ENCODE measurements at places on chromosomes 3 and 15.
A peak's percentile ranks its signal among the peaks of the same experiment; 100 is the strongest.

GRCh38 chr3:11287404-11287803 is 15.2 kb downstream of the ATG7 start:
- DNase-seq, result no peak

- DNase-seq, result peak; percentile 74
Observed at GRCh38 chr15:44427756-44428724, 611 bp downstream of the CTDSPL2 start.

DNA sequence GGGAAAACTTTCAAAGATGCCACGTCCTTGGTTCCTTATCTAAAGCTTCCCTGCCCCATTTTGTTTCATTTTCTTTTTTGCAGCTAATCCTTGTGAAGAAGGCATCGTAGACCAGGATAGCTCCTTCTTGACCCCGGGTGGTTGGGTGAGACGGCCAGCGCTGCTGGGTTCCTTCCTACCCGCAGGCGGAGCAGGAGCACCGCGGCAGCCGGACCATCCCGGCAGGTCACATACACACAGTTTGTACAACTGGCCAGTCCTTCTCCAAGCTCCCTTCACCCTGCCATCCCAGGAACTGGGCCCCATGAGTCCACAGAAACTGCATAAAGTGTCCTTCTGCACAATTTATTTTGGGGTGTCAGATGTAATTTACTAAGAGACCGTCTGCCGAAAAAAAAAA is 83.9 kb downstream of the MEGF11 start:
- no peak for DNase-seq

DNA sequence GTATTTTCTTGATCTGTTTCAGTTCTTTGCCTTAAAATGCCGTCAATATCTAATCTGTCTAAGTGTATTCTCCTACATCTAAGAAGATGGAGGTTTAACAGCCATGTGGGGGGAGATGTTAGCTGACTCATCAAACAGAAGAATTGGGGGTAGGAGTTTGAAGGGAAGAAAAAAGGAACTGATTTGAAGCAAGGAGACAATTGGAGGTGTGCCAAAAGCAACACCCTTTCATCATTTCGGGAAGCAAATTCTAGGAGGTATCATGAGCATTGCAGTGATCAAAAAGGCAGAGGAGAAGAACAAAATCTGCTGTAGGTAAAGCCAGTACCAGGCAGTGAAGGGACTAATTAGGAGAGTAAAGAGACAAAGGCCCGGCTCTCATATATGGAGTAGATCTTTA is 337.3 kb upstream of the TBC1D5 start:
- DNase-seq, result no peak

DNA sequence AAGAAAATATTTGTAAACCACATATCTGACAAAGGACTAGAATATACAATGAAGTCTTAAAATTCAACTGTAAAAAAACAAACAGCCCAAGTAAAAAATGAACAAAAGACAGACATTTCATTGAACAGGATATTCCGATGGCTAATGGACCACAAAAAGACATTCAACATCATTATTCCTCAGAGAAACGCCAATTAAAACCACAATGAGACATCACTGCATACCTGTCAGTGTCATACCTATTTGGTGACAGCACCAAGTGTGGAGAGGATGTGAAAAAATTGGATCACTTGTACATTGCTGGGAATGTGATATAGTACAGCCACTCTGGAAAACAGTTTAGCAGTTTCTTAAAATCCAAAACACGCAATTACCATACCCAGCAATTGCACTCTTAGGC is 29.9 kb upstream of the TJP1 start:
- no peak for DNase-seq

All from RKO (cell line).